ENCODE measurements at places on chromosomes 2 and 18.

DNA sequence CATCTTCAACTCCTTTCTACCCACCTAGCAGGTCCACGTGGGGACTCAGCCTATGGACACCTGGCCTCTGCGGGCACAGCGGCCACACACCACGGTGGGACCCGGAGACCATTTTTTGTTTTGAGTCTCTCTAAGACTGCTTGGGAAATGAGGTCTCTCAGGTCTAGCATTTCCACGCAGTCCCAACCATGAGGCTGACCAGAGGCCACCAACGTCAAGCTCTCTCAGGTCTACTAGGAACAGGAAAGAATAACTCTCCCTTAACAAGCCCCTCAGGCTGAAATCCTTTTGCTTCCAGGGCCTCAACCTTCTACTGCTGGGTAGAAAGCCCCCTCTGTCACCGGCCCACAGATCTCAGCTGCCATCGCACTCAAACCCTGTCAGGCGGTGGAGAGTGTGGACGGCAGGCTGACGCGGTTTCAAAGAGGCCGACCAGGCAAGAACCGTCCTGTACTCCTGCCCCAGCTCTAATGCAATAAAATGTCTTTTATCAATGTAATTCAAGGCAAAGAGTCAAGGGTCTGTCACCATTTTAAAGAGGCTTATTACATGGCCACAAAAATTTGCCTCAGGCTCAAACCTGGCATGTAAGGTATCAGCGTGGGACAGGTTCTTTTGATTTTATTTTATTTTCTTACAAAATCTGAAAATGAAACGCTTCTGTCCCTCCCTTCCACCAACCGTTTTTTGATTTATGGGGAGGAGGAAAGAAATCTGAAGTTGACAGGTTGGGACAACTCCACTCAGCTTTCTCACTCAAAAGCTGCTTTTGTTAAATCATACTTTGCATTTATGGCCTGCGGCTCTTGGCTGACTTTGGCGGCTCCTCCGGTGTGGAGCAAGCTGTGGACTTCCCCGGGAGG, 74.0 kb downstream of the BCL11A start:
- no peak for DNase-seq

GRCh38 chr2:25816249-25816648, 62.0 kb downstream of the ASXL2 start:
- DNase-seq, result no peak

GRCh38 chr2:228699400-228699799, 517.9 kb upstream of the SPHKAP start:
- no peak for DNase-seq

GRCh38 chr2:182897137-182897536, 30.7 kb upstream of the FRZB start:
- DNase-seq, result no peak

GRCh38 chr18:34956663-34957062, 84.5 kb upstream of the MAPRE2 start:
- no peak for DNase-seq

- DNase-seq, result no peak
These were observed 1.1 kb downstream of the LMAN1 start for GRCh38 chr18:59357928-59358327.

DNA sequence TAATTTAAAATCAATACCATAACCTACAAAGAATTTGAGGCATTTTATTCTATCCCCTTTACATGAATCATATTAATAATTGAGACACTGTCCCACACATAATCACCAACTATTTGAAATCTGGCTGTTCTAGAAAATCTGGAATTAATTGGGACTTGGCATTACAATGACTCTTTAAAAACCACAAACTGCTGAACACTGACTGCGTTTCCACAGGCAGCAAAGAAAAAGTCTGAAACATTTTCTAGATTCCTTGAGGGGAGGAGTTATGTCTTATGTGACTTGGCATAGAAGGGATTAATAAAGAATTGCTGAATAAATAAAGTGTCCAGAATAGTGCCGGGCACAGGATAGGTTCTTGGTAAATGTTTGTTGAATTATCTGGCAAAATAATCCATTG, 61.4 kb downstream of the GPR39 start:
- no peak for DNase-seq

DNA sequence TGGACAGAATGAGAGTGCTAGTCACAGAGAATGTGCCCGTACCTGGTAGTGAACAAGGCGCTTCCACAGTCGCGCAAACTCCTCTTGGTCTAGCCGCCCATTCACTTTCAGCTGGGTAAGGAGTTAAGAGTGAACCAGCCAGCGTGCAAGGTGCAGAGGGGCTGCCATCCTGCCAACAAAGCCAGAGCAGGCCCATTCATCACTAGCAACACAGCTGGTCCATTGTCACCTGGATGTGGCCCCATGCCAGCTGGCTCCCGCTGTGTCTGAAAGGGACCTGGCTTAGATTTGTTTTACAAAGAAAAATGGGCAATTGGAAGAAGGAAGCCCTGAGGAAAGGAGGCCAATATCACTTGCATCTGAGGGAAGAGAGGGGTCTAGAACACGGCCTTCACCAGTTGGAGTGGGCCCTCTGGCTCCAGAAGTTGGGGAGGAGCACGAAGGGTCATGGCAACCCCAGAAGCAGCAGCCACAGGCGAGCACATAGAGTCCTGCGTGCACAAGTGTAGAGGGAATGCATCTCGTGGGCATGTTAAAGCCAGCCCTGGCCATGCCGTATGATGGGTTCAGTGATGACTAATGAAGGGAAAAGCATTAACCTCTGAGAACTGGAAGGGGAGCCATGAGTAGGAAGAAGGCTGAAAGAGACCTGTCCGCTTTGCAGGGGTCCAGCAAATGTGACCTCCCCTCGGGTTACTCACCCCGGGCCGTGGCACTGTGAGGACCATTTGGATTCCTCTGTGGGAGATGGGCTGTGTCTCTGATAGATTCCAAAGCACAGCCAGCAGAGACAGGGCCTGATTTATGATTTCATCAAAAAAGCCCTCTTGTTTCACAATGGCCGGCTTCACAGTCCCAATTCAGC, 70.6 kb downstream of the CAPN13 start:
- no peak for DNase-seq

DNA sequence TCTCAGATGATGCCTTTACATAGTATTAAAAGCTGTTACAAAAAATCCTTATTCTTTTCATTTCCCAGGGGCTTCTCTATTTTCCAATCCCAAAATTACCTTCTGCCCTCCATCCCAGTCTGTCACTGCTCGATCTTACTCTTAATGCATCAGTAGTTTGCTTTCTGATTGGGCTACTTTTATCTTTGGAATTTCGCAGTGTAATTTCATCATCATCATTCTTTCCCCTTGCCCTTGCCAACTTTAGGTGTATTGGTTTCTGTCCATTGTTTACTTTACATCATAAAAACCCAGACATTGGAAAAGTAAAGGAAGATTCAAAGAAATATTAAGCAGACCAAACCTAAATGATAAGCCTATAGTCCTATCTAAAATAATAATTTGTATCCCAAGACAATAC, 457.2 kb downstream of the PIK3C3 start:
- DNase-seq, result no peak

DNA sequence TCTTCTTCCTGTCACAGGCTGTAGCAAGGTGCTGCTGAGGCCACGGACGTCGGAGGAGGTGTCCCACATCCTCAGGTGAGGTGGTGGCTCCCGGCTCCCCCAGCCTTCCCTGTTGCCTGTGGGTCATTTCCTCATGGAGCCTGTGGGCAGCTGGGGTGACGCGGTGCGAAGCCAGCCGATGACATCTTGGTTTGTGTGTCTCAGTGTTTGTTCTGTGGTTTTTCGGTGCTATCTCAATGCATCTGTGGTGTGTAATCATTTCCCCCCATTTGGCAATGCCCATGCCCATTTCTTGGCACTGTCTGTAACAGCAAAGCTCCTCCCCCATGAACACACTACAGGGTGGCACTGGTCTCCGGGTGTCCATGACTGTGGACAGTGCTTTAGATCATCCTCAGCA, 6.6 kb downstream of the D2HGDH start:
- DNase-seq, result peak; percentile 33

GRCh38 chr18:12934454-12935071, 13.2 kb upstream of the SEH1L start:
- no peak for DNase-seq

- DNase-seq, result no peak
These were observed 21.9 kb upstream of the ROCK2 start for GRCh38 chr2:11366326-11366741.

- DNase-seq, result no peak
These were observed 92.0 kb downstream of the USP40 start for GRCh38 chr2:233474308-233475160.

- no peak for DNase-seq
These were observed 35.1 kb downstream of the ADI1 start for GRCh38 chr2:3483986-3484960.

GRCh38 chr18:49786019-49786720, 27.2 kb downstream of the ACAA2 start:
- no peak for DNase-seq

- no peak for DNase-seq
These were observed 41.7 kb upstream of the ELOA2 start for GRCh38 chr18:47077111-47077510.

DNA sequence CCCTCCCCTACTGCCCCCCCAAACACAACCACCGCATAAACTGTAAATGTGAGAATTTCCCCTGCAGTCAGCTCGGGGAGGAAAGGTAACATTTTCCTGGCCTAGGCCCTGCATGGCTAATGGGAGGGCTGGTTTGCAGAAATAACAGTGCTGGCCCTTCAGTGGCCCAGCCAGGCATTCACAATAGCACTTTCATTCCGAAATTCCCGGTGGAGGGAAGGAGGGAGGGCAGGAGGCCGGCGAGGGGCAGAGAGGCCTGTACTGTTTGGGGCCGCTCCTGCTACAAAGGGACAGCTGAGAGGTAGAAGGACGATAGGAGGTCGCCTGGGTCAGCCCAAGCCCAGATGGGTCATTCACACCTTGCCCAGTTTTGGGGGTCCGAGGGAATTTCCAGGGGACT, 11.3 kb downstream of the CYP26B1 start:
- no peak for DNase-seq

DNA sequence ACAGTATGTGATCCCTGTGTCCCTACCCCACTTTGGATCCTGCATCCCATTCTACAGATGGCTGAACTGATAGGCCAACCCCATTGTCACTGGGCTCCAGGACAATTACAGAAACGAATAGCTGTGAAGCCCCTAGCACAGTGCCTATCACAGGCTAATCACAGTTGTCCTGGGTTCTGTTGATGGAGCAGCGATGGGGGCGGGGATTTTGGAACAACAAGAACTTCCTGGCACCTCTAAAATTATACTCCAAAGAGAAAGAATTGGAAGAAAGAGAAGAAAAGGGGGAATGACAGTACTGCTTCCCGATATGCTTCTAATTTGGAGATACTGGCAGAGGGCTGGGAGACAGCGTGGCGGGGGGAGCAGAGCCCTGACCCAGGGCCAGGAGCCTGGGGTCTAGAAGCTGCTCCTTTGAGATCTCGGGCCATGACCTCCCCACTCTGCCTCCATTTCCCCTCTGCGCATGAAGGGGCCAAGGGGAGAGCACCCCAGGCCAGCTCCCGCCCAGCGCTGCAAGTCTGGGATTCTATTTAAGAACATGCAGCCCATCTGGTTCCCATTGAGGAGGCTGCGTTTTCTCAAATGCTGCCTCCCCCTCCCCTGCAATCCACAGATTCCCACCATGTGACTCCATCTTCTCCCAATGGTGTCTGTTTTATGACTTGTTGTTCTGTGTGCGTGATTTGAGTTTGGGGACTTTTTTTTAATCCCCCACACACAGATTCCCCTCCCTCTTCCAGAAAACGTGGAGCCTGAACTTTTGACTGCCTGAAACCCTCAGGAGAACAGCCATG, 202.7 kb downstream of the CYP26B1 start:
- DNase-seq, result no peak

DNA sequence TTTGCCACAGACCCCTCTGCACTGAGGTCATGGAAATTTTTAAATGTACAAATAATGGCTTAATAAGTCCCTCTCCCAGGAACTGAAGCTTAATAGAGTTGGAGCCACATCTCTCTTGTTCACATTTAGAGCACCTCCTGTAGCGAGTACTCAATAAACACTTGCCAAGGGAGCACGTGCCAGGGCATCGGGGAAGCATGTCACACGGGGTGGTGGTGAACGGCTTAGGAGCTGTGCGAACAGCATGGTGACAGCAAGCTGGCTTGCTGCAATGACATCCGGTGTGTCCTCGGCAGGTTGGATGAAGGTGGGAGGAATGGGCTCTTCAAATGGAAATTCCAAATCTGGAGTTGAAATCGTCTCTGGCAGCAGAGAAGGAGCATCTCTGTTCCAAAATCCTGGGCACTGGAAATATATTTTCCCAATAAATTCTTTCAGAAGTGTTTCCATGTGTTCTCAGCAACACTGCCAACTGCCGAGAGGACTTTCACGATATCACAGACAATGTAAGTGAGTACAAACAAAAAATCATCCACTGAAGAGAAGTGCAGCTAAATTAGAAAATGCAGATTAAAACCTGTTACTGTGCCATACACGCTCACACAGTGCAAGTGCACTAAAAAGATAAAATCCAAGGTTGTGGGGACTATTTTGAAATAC, 74.1 kb downstream of the GALR1 start:
- DNase-seq, result no peak

GRCh38 chr2:3399829-3400228, 20.3 kb downstream of the TRAPPC12 start:
- no peak for DNase-seq

GRCh38 chr2:215756346-215756730, 257.0 kb downstream of the MREG start:
- DNase-seq, result no peak

DNA sequence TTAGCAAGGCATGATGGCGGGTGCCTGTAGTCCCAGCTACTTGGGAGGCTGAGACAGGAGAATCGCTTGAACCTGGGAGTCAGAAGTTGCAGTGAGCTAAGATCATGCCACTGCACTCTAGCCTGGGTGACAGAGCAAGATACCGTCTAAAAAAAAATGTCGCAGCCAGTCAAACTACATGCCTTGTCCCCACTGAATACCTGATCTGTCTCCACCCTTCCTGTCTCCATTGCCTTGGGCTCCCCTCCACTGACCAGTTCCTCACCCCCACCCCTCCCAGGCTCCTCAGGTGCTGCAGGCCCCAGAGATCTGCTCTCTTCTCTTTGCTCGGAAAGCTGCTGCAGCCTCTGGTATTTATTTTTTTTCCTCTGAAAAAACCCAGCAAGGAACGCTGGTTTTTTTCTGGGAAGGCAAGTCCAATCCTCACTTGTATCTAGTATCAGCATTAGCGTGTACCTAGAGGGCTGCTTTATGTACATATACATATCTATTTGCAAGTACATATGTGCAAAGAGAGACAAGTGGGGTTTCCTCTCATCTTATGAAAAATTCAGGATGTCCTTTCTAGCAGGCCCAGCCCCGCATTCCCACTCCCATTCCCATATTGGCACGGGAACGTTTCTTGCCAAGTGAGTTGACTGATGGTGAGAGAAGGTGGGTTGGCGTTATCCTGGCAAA, 4.4 kb downstream of the PSD4 start:
- no peak for DNase-seq

DNA sequence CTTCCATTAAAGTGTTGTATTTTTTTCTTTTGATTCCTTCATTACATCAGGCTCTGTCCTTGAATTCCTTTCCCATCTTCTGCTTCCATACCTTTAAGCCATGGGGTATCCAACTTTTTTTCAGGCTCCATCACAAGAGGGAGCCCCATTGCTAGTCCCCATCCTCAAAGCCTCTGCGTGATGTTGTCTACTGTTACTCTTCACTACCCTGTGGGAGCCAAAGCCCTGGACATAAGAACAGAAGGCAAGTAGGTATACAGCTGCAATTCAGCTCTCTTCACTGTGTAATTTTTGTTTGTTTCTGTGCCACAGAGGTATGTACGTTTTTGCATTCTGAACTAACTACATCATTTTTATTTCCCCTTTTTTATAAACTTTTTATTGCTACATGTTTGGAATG, 36.6 kb upstream of the CCNYL1 start:
- no peak for DNase-seq

GRCh38 chr2:99879481-99879880, 262.9 kb downstream of the AFF3 start:
- no peak for DNase-seq

Measured in activated gamma-delta T cell (primary cell).